ENCODE measurements at places on chromosomes 6 and 20.

DNA sequence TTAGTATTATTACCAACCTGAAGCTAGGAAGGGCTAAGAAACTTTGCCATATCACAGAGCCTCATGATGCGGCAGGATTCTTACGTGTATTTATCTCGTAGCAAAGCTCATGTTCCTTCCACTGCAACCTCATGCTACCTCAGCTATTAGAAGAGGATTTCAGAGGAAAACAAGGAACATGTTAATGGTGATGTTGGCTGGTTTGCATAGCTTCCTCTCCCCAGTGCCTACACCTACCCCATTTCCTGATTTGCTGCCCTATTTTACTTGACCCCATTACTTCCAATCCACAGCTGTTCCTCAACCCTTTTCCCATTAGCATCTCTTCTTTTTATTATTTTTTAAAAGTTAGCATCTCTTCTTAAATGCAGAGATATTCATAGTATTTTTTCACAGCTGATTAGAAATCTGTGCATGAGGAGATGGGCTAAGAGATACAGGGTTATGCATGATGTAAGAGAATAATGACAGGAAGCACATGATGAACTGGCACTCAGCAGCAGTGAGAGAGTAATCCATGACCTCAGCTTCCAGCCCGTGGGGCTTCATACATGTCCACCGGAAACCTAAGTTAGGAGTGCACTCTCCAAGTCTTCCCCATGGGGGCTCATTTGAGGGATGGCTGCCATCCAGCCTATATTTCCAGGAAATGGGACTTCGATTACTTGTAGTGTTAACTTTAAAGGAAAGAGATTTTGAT, 106.1 kb upstream of the ASF1A start:
- H3K4me3 ChIP-seq, result no peak overlapping the region
- no peak for DNase-seq
- H3K4me1 ChIP-seq, result peaks cover 6% of the 10 kb centered on the region
- H3K27ac ChIP-seq, result no peak overlapping the region

DNA sequence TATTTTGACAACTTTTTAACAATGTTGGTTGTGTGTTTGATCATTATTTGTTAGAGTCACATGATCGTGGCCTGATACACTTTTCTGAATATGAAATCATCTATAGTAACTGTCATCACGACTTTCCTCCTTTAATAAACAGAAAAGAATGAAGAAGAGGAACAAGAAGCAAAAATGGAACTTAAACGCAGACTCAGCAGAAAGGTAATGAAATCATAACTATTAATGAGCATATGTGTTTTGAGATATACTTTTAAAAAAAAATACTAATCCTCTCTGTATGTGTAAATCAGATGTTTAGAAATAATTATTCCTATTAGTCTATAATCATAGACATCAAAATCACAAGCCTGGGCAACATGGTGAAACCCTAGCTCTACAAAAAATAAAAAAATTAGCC, 60.1 kb upstream of the LTV1 start:
- H3K36me3 ChIP-seq, result no peaks in the 10 kb centered on the region
- no peaks in the 10 kb centered on the region for H3K4me1 ChIP-seq
- H3K4me3 ChIP-seq, result no peak overlapping the region
- no peak overlapping the region for H3K27ac ChIP-seq
- no peaks in the 10 kb centered on the region for H3K27me3 ChIP-seq
- DNase-seq, result no peak

DNA sequence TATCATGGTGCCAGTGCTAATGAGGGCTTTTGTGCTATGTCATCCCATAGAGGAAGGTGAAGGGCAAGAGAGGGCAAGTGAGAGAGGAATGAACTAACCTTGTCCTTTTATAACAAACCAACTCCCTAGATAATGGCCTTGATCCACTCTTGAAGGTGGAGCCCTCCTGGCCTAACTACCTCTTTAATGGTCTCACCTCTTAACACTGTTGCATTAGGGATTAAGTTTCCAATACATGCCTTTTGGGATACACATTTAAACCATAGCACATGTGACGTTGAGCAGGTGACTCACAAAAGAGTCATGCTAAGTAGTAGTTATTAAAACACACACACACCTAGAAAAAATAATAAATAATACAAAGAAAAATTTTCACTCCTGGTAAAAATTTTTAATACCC, 36.9 kb downstream of the CCN2 start:
- no peak overlapping the region for H3K27ac ChIP-seq
- DNase-seq, result no peak
- no peaks in the 10 kb centered on the region for H3K36me3 ChIP-seq
- no peaks in the 10 kb centered on the region for H3K27me3 ChIP-seq

DNA sequence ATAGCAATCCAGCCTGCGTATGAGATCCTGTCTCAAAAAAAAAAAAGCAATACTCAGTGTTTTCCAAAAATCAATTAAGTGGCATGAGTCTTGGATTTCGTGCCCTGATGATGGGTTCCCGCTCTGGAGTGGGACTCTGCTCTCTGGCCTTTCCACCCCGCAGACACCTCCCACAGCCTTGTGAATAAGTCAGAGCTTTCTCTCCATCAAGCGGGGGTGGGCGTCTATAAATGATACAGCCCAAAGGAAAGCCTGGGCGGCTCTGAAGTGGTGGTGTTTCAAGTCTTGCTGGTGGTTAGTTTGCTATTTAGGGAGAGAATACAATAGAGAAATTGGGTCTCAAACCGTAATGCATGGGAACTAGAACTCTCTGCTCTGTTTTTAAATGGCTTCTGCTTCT, 52.5 kb upstream of the TAGAP start:
- H3K27ac ChIP-seq, result no peak overlapping the region
- H3K36me3 ChIP-seq, result no peaks in the 10 kb centered on the region
- DNase-seq, result no peak
- no peaks in the 10 kb centered on the region for H3K27me3 ChIP-seq
- no peaks in the 10 kb centered on the region for H3K4me1 ChIP-seq

DNA sequence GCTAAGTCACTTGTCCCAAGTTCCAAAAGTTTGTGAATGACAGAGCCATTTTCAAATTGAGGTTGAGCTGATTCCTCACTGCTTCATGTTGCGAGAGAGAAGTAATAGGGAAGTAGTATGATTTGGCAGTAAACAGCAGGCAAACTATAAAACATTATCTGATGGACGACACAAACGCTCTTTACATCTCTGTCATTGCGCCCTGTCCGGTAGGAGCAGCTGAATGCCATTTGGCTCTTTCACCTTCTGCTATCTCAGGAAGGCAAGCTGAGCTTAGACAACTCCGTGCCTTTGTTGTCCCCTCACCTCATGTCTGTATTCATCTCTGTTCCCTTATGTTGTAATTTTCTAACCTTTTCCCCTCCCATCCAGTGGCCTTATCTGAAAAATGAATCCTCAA, 440.7 kb upstream of the FLRT3 start:
- H3K36me3 ChIP-seq, result no peaks in the 10 kb centered on the region
- H3K4me1 ChIP-seq, result no peaks in the 10 kb centered on the region
- no peak for DNase-seq
- no peak overlapping the region for H3K27ac ChIP-seq

- no peak overlapping the region for H3K4me3 ChIP-seq
- no peak overlapping the region for H3K27ac ChIP-seq
- H3K4me1 ChIP-seq, result no peaks in the 10 kb centered on the region
- H3K27me3 ChIP-seq, result no peaks in the 10 kb centered on the region
- no peaks in the 10 kb centered on the region for H3K36me3 ChIP-seq
Observed at GRCh38 chr20:39268981-39269461, 306.9 kb downstream of the DHX35 start.
